ENCODE measurements at places on chromosomes 2 and 18.
A peak's percentile ranks its signal among the peaks of the same experiment; 100 is the strongest.

DNA sequence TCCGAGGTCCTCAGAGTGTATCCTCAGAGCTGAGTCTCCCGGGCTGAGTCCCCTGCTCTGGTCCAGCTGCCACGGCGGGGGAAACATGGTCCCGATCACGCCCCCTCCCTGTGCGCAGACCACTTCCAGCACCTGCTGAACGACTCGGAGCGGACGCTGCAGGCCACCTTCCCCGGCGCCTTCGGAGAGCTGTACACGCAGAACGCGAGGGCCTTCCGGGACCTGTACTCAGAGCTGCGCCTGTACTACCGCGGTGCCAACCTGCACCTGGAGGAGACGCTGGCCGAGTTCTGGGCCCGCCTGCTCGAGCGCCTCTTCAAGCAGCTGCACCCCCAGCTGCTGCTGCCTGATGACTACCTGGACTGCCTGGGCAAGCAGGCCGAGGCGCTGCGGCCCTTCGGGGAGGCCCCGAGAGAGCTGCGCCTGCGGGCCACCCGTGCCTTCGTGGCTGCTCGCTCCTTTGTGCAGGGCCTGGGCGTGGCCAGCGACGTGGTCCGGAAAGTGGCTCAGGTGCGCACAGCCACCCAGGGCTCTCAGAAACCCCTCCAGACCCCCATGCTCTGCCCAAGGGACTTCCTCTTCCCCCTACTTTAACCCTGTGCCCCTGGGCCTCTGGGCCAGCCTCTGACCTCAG is 26.7 kb downstream of the GPC1 start:
- no peak for DNase-seq

DNA sequence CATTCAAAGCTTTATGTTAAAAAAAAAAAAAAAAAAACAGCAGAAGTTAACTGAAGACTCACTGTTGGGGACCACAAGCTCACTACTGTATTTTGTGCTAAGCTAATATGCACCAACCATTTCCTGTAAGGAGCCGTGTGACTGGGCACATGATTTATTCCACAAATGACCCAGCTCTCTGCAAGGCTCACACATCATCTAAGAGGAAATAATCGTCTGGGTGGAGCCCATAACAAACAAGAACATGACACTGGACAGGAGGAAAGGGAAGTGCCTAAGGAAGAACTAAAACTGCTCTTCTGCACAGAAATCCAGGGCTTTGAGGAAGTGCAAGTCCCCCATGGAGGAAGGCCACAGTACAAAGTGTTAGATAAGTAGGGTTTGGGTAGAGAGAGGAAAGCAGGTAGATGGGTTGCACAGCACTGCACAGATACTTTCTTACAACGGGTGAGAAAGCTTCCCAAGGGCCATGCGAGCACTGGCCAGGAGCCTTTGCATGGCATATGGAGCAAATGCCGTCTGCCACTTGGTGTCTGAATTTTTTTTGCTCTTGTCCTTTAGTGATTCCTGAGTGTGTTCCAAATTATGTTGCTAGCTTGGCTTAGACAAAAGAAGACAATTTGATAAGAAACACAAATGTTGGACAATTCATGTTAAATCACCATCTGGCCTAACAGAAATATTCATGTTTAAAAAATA is 24.4 kb downstream of the NFE2L2 start:
- peak; percentile 68 for DNase-seq

GRCh38 chr2:175205523-175205922 is 24.0 kb upstream of the ATP5MC3 start:
- DNase-seq: no peak

GRCh38 chr18:34114996-34115395 is 109.7 kb downstream of the NOL4 start:
- no peak for DNase-seq

DNA sequence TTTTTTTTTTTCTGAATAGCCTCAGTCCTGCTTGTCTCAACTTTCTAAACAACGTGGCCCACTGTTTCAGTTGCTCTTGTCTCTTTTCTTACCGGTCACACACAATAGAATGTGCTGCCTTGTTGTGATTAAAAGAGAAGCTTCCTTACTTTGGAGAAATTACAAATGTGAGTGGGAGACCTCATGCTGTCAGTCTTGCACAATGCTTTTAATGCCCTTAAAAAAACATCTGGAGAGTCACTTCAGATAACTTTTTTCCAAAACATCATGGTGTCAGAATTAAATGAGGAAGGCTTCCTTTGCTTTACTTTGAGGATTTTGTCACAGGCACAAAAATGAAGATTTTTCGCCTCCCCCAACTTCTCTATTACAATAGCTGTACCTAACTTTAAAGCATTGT is 37.7 kb downstream of the LHCGR start:
- no peak for DNase-seq

- DNase-seq: no peak
Observed at GRCh38 chr18:54426085-54426665, 68.5 kb downstream of the C18orf54 start.

- no peak for DNase-seq
Observed at GRCh38 chr18:50849419-50849821, 29.5 kb upstream of the ME2 start.

GRCh38 chr2:55618025-55618274 is 528 bp upstream of the PPP4R3B start:
- no peak for DNase-seq

GRCh38 chr18:79199691-79200374 is 130.6 kb downstream of the ATP9B start:
- DNase-seq: no peak

DNA sequence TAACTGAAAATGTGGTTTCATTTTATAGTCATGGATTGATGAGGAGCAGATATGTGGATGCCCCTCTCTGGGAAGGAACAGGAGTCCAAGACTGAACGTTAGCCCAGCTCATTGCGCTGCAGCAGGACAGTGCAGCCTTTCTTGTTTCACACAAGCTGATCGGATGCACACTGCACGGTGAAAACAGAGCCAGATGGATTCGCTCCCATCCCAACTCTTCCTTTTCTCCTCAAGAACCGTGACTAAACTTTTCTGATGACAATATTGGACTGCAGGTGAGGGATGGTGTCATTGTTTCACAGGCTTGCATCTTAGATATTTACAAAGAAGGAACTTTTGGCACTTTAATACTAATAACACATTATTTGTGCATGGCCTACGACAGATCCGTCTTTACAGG is 33.8 kb upstream of the COPS8 start:
- DNase-seq: no peak

DNA sequence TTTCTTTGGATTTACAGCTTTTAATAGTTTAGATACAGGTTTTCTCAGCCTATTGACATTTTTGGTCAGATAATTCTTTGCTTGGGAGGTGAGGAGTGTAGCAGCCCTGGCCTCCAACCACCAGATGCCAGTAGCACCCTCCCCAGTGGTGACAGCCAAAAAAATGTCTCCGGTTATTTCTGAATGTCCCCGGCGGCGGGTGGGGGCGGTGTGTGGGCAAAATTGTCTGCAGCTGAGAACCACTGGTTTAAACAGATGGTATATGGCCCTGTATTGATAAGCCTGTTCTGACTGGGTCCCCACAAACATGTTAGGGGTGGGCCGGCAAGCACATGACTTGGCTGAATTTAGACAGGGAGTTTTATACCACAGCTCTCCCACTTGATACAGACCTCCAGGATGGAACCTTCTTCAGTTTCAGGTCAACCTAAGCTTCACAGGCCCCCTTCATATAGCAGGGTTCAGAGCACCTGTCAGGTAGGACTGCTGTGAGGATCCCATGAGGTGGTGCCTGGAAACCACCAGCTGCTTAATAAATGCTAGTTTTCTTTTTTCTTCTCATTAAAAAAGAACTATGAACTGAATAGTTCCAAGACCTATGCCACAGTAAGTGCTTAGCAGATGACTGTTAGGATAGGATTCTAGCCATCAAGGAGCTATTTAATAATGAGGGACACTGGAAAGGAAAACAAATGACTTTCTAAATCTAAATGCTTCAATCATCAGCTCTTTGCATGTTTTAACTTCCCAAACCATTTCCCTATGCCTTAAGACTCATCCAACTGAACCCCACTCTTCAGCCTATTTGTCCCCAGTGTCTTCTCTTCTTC is 18.1 kb downstream of the LPIN2 start:
- peak; percentile 86 for DNase-seq

DNA sequence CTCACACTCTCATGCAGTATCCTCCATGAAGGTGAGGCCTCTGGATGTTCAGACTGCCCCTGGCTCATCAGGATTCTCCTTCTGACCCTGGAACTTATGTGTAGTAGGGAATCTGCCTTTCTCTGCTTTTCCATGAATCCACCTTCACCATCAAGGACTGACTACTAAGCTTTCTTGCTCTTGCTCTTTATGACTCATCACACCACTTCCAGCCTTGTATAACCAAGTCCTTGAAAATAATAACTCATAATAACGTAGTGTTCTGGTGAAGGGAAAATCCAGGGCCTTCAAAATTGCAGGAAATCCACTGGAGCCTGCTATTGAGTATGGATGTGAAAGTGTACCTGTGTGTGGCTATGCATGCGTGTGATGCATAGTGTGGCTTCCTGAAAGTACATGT is 11.3 kb upstream of the KCNS3 start:
- no peak for DNase-seq

- no peak for DNase-seq
Observed at GRCh38 chr2:41329040-41329439, 718.8 kb upstream of the PKDCC start.

DNA sequence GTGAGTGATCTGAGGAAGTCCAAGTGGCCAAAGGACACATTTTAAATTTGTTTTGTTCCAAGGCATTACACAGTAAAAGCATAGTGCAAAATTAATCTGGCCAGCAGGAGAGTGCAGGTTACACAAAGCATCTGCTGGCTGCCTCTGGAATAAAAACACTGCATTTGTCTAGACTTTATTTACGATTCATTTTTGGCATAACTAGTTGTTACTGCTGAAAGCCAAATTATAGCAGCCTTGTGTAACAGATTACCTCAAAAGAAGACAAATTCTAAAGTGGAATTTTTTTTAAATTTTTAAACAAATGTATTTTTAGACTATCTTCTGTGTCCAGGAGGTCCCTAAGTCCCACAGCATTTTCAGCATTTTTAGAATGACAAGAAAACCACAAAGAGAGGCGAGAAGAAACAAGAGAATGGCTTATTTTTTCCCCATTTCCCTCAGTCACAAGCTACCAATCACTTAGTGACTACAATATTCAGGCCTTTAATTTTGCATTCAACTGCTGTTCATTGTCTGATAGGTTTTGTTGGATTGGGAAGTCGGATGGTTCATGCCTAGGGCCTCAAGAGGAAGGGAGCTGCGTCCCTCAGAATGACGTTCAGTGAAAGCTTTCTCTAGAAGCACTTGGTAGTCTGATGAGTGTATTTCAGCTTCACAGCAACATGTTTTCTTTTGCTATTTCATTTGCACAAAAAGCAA is 46.0 kb downstream of the TMEFF2 start:
- no peak for DNase-seq

DNA sequence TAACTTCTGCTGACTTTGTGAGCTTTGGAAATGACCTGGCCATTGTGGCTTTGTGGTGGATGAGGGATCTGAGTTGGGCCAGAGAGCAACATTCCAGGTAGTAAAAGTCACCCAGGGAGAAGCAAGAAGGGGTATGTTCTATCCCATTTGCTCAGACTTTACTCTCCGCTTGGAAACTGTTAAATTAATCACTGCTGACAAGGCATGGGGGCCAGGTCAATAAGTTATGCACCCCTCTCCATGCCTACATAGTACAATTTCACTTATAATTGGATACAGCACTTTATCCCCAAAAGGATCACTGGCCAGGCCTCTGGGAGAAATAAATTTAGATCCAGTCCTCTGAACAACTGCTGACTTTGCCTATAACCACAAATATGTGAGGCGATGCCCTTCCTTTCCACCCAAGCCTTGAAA is 92.1 kb downstream of the RPRM start:
- DNase-seq: no peak

DNA sequence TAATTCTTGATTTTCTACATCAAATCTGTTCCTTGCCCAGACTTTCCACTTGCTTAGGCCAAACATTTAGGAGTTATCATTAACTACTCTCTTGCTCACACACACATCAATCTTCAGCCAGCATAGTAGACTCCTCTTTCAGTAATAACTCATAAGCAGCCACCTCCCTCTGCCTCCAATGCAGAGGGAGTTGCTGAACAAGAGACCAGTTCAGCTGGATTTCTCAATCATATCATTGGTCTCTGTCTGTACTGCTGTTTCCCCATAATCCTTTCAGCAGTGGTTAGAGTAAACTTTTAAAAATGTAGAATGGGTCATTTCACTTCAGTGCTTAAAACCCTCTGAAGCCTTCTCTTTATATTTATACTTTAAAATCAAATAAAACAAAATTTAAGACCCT is 112.9 kb downstream of the SLC39A10 start:
- no peak for DNase-seq

DNA sequence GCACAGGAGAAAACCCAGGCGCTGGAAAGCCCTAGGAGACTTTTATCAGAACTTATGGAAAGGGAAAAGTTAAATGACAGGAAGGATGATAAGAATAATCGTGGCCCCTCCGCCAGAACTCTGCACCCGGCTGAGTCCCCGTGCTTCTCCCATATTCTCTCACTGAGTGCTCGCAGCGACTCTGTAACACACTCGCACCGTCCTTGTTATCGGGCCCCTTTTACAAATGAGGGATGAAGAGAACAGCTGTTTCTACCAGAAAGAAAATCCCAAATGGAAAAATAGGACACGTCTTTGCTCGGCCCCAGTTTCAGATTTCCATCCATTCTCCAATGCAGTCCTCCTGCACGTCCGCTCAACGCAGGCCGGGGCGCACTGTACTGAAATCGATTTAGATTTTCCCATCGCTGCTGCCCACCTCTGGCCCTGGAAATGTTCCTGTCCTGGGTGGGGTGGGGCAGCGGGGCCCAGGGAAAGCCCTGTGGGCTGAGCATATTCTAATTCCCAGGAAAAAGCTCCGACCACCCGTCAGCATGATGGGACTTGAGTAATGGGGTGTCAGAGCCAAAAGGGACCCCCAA is 66.4 kb downstream of the KCNF1 start:
- no peak for DNase-seq

DNA sequence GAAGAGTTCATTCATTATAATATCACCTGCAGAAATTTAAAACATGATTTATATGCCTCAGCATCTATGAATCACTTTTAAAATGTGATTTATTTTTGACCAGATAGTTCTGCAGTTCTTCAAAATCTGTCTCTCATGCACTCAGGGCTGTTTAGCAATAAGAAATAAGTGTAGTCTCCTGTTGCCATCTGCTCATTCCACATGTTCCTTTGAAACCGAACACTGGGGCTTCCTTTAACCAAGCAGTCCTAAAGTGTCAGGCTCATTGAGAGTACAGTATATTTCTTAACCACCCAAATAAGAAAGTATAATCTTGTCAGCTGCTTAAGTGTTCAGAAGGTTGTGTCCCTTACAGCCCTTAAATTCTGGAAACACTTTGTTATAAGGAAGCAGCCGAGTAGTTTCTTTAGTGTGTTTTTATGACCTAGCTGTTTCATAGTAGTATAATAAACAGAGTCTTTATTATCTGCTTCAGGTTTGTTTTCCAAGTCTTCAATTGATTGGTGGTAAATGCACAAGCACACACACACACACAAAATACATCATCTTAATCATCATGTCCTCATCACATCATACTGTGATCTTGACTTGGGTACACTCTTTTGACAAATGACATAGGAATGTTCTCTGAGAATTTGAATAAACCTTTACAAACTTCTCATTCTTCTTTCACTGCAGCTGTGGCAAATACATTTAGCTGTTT is 10.4 kb downstream of the WDR7 start:
- no peak for DNase-seq

All from CD4-positive, alpha-beta T cell treated with Interleukin-21 for 1 hour (primary cell).